Right ventricle myocardium superior (tissue), 1 donor: ENCODE measurements at places on chromosomes 7 and 10.

DNA sequence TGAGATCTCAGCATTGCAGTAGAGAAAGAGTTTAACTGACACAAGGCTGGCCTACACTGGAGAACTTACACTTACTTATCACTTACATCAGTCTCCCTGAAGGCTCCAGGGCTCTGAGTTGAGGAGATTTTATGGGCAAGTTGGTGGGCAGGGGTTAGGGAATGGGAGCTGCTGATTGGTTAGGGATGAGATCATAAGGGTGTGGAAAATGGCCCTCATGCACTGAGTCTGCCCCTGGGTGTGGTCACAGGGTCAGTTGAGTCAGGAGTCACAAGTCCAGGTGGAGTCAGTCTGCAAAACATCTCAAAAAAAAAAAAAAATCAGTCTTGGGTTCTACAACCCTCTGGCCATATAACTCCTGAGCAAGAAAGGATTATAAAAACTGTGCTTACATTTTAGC is 60.5 kb downstream of the PPP1R17 start:
- no peak for DNase-seq

DNA sequence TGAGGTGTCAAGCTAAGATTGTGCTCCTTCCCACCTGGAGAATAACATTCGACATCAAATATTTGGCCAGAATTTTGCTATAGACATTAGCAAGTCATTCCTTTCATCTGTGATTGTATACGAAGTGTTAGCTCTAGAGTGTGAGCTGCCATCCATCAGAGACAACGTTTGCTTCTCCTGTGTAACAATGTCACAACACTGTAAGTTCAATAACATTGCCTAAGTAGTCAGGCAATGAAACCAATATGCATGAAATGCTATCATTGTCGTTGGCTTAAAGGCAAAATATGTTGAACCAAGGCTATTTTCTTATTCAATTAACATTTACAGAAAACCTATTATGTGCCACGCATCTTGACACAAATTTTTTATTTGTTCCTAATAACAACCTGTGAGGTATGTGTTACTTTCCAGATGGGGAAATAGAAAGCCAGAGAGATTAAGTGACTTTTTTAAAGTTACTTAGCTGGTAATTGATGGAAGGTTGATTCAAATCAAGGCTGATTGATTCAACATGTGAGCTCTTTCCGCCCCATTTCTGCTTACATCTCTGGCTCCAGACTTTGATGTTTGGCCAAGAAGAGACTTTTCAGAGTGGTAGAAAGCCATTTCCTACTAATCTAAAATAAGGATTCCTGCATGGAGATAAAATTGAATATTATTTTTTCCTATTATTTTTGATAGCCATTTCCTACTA is 32.0 kb downstream of the BET1 start:
- DNase-seq: no peak

GRCh38 chr10:124748166-124748565 is 4.0 kb upstream of the FAM53B start:
- DNase-seq: no peak

DNA sequence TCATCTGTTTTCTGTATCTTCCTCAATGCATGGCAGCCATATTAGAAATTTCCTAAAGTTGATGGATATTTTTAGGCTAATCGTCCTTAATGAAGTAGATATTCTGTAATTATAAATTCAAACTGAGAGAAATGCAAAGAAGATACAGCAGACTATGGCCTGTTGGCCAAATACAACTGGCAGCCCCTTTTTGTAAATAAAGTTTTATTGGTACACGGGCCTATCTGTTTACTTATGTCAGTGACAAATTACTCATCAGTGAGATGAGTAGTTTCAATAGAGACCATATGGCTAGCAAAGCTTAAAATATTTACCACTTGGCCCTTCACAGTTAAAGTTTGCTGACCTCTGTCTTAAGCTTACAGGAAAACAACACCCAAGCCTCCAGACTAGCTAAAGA is 112.3 kb downstream of the HTR7 start:
- no peak for DNase-seq

GRCh38 chr10:132786476-132786883 is 533 bp upstream of the NKX6-2 start:
- no peak for DNase-seq

GRCh38 chr7:38673795-38674194 is 42.6 kb upstream of the AMPH start:
- no peak for DNase-seq

GRCh38 chr10:112628951-112629609 is 182.1 kb downstream of the VTI1A start:
- no peak for DNase-seq

GRCh38 chr7:52325237-52325636 is 710.2 kb upstream of the POM121L12 start:
- DNase-seq: no peak

- DNase-seq: no peak
Observed at GRCh38 chr10:26368463-26368862, 69.7 kb upstream of the APBB1IP start.

- DNase-seq: no peak
Observed at GRCh38 chr10:9331583-9332008, 1277.1 kb downstream of the GATA3 start.

DNA sequence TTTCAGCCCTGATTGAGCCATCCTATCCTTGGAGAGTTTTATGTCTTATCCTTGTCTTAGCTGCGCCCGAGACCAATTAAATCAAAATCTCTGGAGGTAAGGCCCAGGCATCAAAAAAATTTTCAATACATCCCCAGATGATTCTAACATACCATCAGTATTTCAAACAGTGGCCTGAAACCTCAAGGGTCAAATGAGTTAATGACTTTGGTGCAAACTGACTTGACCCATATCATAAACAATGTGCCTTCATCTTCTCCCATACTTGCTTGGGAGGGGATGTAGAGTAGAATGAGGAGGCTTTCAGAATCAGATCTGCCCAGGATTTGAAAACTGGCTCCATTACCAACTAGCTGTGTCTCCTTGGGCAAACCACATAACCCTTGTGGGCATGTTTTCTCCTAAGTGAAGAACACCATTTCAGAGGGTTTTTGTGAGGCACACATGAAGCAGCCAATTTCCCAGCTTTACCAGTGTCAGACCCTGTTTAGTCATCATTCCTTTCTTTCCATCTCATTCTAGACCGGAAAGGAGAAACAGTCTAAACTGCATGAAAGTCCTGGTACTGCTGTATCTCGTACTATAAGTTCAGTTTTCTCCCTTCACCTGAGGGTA is 35.7 kb upstream of the ATXN7L1 start:
- no peak for DNase-seq

DNA sequence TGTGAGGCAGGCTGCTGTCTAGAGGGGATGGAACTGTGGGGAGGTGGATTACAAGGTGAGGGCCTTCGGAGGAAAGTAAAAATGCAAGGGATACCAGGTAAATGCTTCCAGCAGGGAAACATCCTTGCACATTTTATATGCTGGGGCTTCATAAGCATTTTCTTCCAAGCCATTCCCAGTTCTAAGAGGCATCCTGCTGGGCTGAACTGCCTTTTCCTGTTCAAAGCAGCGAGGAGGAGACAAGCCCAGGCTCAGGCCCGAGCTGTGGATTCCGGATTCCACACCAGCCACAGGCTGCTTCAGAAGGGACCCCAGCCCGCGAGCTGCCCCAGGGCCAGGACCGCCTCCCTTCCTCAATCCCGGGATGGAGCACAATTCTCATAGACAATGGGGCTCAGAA is 249.7 kb downstream of the TNS3 start:
- DNase-seq: no peak

DNA sequence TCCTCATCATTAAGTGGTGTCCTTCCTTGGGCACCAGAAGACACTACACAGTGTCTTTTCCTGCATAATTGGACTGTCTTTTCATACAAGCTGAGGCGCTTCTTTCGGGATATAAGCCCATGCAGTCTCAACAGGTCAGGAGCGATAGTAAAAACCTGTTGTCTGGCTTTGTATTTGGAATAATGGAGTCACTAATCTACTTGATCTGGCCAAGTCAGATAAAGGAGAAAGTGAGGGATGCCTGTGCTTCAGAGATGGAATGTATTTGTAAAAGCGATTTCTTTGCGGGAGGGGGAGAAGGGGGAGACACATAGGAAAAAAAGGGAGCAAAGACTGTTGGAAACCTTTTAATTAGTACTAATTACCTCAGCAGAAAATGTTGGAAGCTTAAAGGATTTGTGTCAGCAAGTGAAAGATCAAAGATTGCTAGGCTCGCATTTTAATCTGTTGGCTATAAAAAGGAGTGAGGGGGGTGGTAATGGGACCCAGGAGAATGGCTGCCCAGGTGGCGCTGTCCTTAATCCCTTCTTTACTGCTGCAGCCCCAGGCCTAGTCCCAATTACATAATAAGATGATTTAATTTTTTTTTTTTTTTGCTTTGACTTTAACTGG is 581.4 kb downstream of the LRMDA start:
- DNase-seq: no peak

DNA sequence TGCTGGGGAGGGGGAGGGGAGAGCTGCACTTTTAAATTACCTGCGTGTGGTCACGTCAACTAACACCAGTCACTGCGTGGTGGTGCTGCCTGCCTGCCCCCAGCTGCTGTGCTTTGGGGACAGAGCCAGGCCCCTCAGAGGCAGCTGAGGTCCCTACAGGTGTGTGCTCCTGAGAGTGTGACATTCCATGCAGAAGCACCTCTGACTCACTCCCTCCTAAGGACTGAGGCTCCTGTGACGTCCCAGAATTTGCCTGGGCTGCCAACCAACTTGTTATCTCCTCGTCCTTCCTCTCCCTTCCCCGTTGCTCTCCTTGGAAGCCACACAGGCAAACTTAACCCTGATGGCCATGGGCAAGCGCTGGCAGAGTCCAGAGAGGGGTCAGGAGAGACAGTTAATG is 563.0 kb downstream of the PARD3 start:
- no peak for DNase-seq

- DNase-seq: no peak
Observed at GRCh38 chr10:104349623-104350126, 4.0 kb upstream of the CFAP58 start.

GRCh38 chr10:95789902-95790301 is 33.9 kb downstream of the ENTPD1 start:
- no peak for DNase-seq

DNA sequence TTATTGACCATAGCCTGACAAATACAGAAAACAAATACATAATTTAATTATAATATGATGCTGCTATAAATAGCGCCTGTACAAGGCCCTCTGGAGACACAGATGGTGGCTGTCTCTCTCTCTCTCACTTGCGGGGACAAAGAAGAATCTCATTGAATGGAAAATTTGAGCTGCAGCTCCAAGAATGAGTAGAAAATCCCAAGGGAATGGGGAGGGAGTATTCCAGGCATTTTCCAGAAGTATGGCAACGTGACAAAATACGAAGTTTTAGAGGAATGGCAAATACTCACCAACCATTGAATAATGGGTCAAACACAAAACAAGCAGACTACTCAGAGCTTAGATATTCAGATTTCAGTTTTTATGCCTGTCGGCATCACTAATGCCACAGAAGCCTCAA is 179.9 kb downstream of the NRP1 start:
- no peak for DNase-seq

DNA sequence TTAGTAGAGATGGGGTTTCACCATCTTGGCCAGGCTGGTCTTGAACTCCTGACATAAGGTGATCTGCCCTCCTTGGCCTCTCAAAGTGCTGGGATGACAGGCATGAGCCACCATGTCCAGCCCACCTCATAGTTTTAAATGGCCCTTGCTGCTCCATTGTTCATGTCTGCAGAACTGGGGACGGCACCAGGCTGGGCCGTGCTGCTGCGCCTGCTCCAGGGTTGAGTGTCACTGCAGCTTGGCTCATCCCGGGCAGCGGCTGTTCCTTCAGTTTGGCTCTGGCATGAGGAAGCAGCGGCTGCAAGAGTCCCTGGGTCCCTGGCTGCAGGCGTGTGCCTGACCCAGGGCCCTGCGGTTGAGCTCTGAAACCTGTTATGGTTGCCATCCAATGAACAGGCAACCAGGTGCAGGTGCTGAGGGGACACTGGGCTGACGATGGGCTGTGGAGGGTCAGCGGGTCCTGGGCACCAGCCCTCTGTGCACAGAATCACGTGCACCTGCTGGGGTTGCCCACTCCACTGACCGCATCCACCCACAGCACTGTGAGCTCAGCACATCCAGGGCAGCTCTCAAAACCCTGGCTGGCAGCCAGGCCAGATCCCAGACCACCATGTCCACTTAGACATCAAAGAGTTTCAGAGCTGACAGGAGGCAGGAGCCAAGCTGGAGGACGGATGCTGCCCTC is 70.2 kb upstream of the PPP2R2D start:
- DNase-seq: peak; percentile 15

DNA sequence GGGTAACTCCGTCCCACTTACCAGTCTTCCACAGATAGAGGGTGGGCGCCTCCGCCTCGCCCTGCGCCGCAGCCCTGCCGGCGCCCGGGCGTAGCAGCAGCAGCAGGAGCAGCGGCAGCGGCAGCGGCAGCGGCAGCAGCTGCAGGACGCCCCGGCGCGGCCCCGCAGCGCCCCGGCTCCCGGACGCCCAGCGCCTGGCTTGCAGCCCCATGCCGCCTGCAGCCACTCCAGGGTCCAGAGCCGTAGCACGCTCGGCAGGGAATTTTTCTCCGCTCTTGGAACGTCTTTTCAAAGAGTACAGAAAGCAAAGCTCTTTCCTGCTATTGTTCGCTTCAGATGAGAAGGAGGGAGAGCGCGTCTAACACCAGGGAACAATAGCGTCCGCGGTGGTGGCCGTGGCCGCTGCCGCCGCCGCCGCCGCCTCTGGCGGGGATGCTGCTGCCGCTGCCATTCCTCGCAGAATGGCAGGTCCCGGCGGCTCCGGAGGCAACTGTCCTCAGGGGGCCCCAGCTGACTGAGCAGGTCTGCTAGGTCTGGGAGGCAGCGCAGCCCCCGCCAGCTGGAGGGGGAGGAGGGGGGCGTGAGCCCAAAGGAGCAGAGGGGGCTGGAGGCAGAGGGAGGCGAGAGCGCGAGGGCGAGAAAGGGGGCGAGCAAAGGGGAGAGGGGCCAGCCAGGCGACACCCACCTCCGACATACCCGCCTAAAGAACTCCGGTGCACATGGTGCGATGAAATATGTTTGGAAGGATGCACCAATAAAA is at the start of gene THSD7A:
THSD7A (minus strand) TSS at position 463 of the 760 bp plus-strand sequence; CDS start at position 211, 252 bp downstream.
- DNase-seq: peak; percentile 63

GRCh38 chr10:69215405-69216171 is 4.5 kb upstream of the HKDC1 start:
- DNase-seq: no peak

GRCh38 chr10:129335942-129336341 is 131.1 kb upstream of the MGMT start:
- no peak for DNase-seq
